Uterus (tissue), 4 donors: ENCODE measurements at places on chromosomes 1 and 21.

DNA sequence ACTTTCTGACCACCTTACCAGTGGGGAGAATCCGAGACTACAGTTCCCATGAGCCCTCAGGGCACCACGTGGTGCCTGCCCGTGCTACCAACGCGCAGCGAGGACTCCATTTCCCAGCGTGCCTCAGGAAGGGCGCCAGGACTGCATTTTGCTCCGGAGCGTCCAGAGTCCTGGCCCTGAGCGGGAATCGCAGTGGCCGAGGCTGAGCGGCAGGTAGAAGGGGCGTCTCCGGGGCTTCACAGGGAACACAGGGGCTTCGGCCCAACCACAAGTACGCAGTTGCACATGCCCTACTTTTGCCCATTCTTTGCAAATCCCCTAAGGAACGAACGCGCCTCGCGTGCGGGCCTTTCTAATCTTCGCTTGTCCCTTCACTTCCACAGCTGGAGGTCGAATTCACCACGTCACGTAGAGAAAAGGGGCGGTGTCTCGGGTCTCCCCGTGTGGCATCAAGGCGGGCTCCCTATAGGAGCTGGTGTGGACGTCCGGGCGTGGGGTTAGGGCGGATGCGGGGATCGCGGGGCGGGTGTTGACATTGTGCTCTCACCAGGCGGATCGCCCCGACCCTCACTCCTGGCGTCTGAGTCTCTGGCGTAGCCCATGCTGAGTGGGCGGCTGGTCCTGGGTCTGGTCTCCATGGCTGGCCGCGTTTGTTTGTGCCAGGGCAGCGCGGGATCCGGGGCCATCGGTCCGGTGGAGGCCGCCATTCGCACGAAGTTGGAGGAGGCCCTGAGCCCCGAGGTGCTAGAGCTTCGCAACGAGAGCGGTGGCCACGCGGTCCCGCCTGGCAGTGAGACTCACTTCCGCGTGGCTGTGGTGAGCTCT is at the start of gene BOLA1:
Gene BOLA1, plus strand, starts transcription at position 109 of the 825 bp plus-strand sequence. Its CDS starts 492 bp downstream, at position 601.
- peak; percentile 93 for DNase-seq

DNA sequence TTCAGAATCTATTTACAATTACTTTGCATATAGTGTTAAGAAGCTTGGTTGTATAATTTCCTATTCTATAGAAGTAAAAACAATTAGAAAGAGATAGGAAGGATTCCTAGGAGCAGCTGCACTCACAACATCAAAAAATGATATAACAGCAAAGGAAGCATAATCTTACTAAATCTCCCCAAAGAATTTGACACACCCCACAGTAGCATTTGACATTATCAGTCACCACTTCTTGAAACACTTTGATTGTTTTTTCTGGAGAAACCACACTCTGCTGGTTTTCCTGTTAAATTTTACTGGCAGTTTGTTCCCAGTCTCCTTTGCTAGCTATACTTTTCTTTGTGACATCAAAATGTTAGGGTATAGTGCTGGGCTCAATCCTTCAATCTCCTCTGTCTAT is 100.8 kb upstream of the KIAA1614 start:
- DNase-seq, result no peak

GRCh38 chr1:20470194-20470593 is 15.8 kb downstream of the CAMK2N1 start:
- no peak for DNase-seq

GRCh38 chr1:209457401-209458125 is 126.0 kb upstream of the CAMK1G start:
- DNase-seq, result no peak

GRCh38 chr1:236103646-236104218 is 38.6 kb upstream of the GPR137B start:
- DNase-seq, result peak; percentile 57

GRCh38 chr1:47784497-47784822 is 212.7 kb downstream of the TRABD2B start:
- no peak for DNase-seq

DNA sequence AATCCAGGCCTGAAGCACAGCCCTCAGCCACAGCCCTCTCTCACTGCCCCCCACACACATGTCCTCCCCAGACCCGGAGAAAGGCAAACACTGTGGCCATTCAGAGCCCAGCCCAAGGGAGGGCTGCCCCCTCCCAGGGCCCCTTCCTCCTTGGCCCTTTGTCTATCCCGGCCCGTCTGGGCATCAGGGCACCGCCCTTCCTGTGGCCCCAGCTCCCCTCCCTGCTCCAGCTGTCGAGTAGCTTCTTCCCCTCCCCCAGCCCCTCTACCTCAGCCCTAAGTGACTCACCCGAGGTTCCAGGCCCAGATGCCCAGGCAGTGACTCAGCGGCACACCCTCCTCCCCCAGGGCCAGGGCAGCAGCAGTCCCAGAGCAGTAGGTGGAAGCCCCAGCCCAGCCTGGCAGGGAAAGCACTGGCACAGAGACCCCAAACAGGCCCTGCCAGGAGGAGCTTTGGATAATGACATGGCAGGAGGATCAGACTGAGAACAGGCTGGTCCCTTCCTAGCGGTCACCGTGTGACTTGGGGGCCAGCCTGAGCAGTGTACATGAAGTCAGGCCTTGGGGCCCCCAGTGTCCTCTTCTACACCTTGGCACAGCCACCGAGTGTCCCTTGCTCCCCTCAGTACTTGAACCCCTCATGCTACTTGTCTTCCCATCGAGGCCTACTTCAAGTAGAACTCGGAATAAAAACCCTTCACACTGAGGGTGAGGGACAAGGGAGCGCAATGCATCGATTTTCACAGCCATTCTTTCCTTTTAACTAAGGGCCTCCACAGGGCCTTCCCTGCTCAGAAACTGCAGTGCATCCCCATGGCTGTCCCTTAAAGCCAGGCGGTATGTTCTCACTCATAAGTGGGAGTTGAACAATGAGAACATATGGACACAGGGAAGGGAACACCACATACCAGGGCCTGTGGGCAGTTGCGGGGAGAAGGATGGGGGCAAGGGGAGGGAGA is 1.0 kb upstream of the S100A2 start:
- DNase-seq, result peak; percentile 98

DNA sequence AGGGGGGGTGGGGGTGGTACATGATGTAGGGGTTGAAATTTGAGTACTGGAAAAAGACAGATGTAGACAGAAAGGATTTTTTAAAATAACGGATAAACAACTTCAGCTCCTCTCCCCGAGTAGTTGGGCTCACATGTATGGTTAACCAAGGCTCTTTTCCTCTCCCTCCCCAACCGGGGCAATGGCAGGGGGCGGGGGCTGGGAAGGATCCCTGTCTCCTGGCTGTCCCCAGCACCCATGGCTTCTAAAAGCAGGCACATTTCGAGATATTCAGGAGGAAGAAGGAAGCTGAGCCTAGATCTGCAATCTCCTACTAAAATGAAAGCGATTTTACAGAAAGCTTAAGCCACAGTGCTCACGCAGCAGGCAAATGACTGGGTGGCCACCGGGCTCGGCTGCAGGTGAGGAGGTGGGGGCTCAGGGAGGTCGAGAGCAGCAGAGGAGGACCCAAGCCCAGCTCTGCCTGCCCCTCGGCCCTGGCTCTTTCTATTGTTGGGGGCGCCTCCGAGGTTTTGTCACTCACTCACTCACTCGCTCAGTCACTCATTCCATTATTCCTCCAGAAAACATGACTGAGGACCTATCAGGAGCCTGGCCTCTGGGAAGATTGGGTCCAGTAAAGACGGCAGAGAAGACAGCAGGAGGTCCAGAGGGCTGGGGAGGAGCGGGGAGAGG is 573.3 kb downstream of the PTPRU start:
- peak; percentile 2 for DNase-seq

GRCh38 chr1:30232288-30232899 is 491.0 kb downstream of the MATN1 start:
- no peak for DNase-seq

DNA sequence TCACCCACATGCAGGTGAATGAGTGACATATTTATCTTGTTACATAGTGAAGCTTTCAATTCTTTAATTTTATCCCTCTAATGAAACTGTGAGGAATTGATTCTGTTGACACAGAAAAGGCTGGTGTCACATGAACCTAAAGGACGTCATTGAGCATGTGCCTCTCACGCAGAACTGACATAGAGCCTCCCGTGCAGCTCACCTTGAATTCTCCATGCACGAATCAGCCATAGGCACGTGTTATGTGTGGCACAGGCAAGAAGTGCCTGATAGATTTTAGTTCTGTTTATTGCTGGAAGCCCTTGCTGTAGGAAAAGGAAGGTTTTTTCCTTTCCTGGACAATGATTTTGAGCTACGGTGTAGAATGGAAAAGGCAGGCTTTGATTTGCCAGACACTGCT is 11.3 kb downstream of the ADARB1 start:
- no peak for DNase-seq

DNA sequence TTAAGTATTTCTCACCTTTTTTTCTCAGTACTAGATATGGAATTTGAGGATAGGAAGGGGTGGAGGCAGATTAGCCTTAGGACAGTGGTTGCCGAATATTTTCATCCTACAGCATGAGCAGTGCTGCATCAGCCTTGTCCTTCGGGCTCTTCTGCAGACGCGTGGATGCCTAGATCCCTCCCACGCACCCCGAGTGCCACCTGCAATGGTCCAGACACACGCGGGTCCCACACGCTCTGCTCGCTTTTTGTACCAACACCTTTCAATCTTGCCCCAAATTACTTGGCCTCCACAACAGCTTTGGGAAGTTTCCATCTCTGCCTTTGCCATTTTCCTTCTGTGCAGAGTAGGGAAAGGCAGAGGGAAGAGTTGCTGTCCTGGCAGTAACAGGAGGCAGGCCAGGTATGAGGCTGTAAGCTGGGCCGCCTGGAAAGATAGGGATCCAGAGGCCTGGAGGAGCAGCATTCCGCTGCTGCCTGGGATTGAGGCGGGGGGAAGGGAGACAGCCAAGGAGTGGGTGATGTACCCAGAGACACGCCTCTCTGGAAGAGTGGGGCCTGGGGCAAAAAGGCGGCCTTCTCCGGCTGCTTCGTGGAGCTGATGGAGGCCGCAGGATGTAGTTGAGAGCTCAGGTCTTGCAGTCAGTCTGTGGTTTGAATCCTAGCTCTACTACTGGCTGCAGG is 467.7 kb downstream of the KIF26B start:
- no peak for DNase-seq

- DNase-seq, result no peak
These were observed 174.9 kb downstream of the DPYD start for GRCh38 chr1:97745912-97746311.

DNA sequence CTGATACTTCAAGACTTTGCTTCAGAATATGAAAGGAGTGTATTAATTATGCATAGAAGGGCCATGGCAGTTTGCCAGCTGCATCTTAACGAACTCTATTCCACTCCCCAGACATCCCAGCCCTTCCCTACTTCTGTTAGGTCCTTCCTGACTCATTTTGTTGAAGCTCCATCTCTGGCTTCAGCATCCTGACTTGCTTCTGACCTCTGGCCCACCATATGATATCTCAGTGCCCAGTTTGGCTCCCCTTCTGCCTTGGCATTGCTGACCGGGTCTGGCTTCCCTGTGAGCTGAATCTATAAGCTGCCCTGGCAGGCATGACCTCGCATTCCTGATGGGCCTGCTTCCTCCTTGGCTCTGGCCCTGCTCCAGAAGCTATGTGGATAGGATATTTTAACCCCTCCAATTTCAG is 27.6 kb upstream of the ARHGAP29 start:
- no peak for DNase-seq

DNA sequence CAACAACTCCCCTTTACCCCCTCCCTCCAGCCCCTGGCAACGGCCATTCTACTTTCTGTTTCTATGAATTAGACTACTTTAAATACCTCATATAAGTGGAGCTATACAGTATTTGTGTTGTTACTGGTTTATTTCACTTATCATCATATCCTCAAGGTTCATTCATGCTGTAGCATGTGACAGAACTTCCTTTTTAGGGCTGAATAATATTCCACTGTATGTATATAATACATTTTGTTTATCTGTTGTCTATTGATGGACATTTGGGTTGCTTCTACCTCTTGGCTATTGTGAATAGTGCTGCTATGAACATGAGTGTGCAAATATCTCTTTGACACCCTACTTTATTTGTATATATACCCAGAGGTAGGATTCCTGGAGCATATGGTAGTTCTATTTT is 2.2 kb downstream of the NHLH1 start:
- DNase-seq, result no peak

GRCh38 chr1:112699425-112700144 is 7.3 kb downstream of the RHOC start:
- DNase-seq, result no peak

- no peak for DNase-seq
These were observed 64.1 kb upstream of the WDR26 start for GRCh38 chr1:224498574-224499170.

GRCh38 chr1:116853680-116854402 is 55.9 kb upstream of the PTGFRN start:
- peak; percentile 34 for DNase-seq

- peak; percentile 93 for DNase-seq
These were observed 22.6 kb downstream of the COL18A1 start for GRCh38 chr21:45427331-45428271.

DNA sequence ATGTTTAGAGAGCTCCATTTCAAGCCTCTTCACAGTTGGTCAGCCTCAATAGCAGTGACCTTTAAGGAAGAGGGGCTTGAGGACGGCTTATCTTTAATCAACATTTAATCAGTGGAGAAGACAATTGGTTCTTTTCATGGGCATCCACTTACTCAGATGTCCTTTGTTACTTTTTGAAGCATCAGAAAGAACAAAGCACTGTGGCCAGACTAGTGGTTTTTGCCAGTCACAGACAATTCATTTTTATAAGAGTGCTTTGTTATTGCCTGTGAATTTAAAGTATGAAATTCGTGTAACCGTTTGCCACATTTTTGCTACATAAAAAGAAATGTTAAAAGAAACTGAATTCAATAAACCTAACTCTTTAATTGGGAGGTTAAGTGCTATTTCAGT is 222.8 kb downstream of the TPR start:
- DNase-seq, result no peak

DNA sequence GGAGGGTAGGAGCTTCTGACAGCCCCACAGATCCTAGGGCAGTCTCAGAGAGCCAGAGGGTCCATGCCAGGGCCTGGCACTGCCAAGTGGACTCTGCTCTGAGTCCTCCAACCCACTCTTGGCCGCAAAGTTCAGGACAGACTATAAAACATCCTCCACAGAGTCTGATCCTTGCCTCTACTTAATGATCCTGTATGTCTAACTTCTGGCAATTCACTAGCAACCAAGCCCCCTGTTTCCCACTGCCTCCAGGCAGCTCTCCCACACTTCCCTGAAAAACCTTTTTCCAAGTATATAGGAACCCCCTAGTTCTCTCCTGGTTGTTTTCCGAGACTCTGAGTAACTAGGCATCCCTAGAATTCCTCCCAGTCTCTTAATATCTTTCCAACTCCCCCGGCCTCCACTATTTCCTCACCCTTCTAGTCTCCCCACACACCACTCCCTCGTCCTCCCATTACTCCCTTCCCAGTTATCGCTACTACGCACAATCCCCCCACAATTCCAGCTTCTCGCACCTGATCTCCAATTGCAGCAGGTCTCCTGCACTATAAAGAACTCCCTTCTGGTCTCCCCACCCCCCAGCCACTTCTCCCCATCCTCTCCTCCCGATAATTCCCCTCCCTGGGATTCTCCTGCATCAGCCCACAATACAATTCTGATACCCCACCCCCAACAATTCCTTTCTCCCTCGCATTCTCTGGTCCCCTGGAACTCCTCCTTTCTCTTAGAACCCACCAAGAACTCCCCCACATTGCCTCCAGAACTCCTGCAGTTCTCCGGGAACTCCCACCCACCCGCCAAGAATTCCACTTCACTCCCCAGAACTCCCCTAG is 574 bp downstream of the IGSF9 start:
- no peak for DNase-seq

GRCh38 chr1:65256860-65257708 is 52.3 kb upstream of the DNAJC6 start:
- no peak for DNase-seq
